Kasumi-1 (cell line): ENCODE measurements at places on chromosomes 7 and 10.
A peak's percentile ranks its signal among the peaks of the same experiment; 100 is the strongest.

GRCh38 chr7:24665564-24666294 lies 91.5 kb downstream of the GSDME start:
- peak; percentile 92 for DNase-seq

DNA sequence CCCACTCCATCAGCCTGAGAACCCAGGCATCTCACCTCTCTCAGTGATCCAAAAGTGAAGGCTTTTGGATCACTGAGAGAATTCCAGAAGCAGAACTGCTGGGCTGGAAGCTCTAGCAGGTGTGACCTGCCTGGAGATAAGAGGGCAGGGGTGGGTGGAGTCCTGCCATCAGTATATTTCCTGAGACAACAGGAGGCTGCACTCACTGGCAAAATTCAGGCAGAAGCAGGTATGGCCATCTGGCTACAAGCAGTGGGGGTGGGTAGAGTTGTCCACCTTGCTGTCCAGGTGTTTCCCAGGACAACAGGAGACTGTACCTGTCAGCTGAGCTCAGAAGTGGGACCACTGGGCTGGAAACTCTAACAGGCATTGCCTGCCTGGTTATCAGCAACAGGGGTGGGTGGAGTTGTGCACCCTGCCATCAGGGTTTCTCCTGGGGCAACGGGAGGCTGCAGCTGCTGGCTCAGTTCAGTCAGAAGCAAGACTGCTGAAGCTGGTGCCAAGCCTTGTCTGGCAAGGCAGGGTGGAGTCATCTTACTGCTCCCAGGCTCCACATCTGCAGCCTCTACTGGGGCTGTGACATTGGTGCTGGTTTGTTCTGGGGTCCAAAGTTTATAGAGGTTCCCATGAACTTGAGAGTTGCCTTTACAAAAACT lies 47.2 kb upstream of the SFTPD start:
- DNase-seq, result no peak

DNA sequence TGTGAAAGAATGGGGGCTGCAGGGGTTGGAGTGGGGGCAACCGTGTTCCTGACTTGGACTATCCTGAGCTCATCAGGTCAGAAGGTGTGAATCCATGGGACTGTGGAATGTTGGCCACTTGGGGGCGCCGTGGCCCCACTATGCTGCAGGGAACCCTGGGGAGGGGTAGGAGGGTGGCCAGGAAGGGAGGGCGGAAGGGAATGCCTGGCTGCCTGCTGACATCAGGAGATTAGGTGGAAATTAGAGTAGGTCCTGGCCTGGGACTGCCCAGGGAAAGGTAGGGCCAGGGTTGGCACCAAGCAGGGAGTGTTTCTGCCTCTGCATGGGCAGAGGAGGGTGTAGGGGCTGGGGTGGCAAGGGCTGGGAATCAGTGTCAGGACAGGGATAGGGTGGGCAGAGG lies 65.8 kb upstream of the PRSS58 start:
- peak; percentile 46 for DNase-seq

DNA sequence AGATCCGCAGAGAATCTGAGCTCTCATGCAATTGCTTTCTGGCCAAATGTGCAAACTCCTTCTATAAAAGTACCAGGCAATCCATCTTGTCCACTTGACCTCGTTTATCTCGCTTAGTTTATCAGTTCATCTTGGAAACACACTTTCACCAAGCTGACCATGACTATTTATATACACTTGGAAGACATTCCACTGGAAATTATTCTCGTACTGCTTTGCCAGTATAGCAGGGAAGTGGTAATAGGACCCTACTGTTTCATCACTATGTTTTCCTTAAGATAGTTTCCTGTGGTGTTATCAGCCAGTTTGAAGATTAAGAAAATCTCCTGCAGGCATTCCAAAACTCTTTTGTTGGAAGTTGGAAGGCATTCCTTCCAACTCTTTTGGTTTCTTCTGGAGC lies 115.3 kb upstream of the FAM171A1 start:
- DNase-seq, result no peak

GRCh38 chr10:124299696-124300095 lies 119.0 kb downstream of the OAT start:
- DNase-seq, result no peak

GRCh38 chr7:30594048-30594539 lies 584 bp upstream of the GARS1 start:
- DNase-seq, result peak; percentile 73

DNA sequence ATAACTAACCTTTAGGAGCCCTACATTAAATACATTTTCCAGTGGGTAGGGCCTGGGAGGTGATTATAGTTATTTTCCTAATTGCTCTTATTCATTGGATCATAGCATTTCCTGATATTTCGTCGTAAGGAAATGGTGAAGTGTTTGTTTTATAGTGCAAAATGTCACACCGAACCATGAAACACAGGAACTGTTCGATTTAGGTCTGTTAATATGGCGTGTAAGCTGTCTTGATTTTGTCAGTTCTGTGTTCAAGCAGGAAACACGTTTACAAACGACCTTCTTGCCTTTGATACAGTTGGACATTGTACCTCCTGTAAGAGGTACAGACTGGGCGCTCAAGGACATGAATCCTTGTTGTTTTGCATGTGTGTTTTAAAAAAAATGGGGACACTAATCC lies 14.8 kb downstream of the RBM17 start:
- DNase-seq, result no peak

GRCh38 chr10:119523895-119524719 lies 18.4 kb downstream of the RGS10 start:
- DNase-seq, result no peak

DNA sequence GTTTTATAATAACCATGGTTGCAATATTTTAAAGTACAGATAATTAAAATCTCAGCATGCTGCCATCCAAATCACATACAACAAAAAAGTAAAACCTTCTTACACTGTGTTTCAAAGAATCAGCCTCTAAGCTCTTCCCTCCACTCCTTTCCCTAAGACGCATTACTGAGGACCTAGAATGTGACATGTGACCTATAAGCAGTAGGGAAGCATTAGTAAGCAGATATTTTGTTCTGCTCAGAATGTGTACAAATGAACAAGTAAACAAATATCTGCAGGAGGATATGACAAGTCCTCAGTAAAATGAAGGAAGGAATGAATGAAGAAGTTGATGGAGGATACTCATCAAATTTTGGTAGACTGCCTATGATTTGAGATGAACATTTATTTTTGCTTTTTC lies 49.1 kb downstream of the RAB11FIP2 start:
- no peak for DNase-seq

GRCh38 chr7:7190142-7190541 lies 7.8 kb downstream of the C1GALT1 start:
- no peak for DNase-seq

- DNase-seq, result no peak
These were observed 16.0 kb upstream of the PPIF start for GRCh38 chr10:79331226-79331625.

DNA sequence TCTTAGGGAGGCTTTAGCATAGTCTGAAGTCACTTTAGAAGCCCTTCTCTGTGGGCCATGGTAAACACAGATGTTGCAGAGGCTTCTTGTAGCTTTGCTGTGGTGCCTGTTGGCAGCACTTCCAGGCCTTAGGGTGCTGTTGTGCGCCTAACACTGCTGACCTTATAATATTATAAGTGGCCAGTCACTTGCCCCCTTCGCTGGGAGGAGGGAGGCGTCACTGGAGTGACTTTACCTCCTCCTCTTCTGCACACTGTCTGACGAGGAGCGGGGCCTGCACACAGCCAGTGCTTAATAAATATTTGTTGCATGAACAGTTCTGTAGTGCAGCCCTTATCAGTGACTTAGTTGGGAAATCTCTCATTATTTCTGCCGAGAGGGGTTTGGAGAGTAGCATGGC lies 63.3 kb downstream of the WDR37 start:
- DNase-seq, result no peak

DNA sequence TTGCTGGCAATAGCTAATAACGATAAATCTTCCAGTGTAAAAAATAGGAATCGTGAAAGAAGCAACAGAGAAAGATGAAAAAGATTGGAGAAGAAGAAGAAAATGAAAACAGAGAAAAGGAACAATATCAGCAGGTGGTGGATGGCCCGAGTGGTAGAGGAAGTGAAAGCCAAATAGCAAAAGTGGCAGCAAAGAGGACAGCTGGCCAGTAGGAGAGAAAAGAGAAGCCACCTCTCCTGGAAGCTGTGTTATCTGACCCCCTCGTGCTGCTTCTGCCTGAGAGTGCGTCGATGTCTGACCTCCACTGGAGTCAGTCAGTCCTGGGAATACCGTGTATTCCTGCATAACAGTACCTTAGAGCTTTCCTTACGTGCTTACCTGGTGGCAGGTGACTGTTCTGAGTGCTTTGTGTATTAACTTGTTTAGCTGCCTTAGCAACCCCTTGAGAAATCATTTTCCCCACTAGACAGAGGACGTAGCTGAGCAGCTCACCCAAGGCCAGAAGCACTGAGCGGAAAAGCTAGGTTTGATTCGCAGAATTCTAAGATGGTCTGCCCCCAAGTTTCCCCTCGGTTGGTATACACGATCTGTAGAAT lies 88.3 kb downstream of the CHN2 start:
- DNase-seq, result no peak

DNA sequence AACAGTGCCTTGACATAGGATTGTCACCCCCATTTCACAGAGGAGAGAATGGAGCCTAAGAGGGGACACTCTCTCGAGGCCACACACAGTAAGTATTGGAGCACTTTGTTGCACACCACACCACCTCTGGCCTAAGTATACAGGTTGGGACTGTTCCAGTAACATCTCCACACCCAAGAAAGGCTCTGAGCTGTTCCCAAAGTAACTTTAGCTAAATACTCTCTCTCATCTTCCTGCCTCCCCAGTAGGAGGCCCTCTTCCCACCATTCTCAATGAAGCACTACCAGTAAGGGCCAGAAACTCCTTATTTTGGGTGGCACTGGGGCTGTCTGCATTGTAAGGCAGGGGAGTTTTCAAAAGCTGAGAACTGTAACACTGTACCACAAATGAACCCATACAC lies 189.5 kb downstream of the ZNF438 start:
- no peak for DNase-seq

DNA sequence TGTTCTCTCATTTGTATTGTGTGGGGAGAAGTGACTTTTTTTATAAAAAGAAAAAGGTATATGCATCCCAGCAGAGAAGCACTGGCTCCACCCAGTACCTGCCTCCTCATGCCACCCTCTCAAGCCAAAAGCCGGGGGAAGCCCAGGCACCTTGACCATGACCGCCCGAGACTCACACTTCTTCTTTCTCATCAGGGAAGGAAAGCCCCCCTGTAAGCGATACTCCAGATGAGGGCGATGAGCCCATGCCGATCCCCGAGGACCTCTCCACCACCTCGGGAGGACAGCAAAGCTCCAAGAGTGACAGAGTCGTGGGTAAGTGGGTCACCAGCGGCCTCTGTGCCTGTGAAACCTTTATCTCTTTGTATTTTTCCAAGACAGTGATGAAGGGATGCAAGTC lies 22.9 kb downstream of the IKZF1 start:
- DNase-seq, result no peak

- no peak for DNase-seq
These were observed 14.6 kb upstream of the LFNG start for GRCh38 chr7:2504889-2505375.

- DNase-seq, result no peak
These were observed 3.0 kb downstream of the TBX20 start for GRCh38 chr7:35250941-35251340.

- DNase-seq, result no peak
These were observed 203.6 kb downstream of the SH2D4B start for GRCh38 chr10:80741278-80741677.

- peak; percentile 10 for DNase-seq
These were observed 9.0 kb downstream of the PIK3CG start for GRCh38 chr7:106874076-106874475.

- DNase-seq, result no peak
These were observed 82.8 kb upstream of the COL13A1 start for GRCh38 chr10:69718951-69719350.

DNA sequence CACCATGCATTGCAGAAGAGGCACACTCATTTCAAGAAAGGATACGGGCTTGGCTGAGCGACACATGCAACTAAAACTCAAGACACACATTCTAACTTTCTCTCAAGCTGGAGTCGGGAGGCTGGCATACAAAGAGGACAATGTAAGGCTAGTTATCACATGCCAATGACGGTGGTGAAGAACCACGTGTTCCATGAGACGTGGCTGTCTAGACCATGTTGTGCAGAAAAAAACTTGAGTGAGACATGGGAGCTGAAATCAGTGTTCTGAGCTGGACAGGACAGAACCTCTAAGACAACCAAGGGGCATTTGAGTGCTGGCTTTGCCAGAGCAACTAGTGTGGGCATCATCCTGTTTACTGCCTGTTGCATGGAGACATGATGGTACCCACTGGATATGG lies 193.0 kb upstream of the DPP6 start:
- no peak for DNase-seq

DNA sequence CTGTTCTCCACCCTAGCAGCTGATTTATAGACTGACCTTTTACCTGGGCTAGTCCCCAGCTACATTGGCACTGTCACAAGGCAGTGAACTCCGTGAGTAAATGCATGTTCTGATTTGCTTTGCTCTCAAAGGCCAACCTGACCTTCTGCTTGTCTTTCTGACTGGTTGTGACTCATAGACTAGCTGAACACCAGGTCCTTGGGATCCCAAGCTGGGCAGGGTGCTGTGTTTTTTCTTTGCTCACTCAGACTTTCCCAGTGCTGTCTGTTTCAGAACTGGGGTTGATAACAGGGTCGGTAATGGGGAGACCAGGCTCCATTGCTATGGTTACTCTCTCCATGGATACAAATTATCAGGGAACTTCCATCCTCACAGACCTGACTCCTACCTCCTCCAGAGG lies 35.0 kb downstream of the EVX1 start:
- DNase-seq, result no peak

DNA sequence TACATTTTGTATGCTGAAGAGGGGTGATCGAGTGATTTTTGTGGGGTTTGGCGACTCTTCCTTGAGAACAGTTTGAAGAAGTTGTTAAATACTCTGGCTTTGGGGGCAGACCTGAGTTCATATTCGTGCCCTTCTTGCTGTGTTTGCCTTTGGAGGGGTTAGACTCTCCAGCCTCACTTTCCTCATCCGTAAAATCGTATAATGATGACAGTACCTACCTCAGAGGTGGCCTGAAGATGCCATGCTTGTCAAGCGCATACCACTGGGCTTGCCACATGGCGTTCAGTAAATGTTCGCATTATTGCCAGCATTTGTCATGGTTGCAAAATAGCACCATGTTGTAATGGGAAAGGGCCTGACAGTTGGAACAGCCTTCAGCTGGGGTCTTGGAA lies 1.3 kb downstream of the STK17A start:
- DNase-seq, result peak; percentile 81

DNA sequence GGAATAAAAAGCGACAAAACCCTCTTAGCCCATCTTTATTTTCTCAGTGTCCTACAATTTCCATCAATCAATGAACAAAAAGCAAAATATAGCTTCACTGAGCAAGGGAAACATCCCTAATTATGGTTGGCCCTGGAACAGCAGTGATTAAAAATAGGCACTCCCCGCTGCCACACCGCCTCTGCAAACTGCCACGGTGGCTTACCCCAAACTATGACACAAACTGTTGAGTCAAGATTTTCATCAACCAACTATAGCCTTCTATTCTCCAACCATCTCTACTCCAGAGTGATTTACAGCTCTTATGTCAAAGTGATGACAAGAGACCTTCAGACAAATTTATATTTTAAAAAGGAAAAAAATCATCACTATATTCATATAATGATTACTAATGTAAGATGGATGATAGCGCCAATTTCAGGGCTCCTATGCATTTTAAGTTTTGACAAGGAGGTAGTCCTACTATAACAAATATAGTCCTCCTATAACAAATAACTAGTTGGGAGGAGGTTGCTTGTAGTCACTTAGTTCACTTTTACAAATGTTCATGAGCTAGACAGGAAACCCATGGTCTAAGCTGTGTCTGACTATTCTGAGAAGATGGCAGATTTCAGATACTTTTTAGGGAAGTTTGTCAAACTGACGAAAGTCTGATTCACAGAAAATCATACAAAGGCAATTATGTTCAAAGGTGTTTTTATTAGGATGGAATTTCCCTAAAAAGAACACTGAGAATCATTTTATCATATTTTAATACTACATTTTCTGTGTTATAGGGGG lies 26.3 kb downstream of the DENND11 start:
- DNase-seq, result peak; percentile 77
